ENCODE measurements at places on chromosomes 11 and 22.

DNA sequence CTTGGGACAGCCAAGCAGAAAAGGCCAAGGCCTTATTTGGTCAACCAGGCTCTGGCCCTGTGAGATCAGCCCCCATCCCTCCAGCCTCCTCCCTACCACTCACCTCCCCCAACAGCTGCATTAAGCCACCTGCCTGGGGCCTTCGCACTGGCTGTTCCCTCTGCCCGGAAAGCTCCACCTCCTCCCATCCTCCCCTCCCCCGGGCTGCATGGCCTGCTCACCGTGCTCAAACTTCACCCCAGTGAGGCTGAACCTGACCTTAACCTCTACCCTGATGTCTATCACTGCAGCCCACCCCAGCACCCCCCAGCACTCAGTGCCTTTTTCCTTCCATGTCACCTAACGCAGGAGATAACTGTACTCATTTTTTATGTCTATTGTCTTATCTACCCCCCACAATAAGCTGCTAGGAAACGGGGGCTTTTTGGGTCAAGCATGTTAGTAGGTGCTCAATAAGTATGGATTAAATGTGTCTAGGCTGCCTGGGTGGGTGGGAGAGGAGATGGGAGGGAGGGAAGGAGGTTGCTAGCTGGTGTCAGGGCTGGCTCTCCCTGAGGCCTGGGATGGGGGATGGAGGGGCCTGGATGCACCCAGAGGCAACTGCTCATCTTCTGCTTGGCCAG, 912 bp downstream of the PTPRCAP start:
- DNase-seq, result no peak

DNA sequence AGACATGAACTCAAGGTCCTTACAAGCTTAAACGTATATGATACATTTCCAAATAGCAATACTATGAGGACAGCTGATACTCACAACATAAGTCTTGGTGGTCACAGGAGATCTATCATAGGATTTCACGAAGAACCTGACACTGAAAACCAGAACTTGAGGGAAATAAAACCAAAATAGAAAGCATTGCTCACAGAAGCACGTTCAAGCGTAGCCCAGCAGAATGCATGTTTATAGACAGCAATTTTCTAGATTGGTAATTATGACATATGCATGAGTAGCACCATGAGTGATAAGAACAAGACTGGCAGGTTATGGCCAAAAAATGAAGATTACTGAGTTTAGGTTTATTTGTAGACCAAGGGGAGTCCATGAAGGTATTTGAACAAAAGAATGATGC, 243.5 kb downstream of the ETS1 start:
- DNase-seq, result no peak

DNA sequence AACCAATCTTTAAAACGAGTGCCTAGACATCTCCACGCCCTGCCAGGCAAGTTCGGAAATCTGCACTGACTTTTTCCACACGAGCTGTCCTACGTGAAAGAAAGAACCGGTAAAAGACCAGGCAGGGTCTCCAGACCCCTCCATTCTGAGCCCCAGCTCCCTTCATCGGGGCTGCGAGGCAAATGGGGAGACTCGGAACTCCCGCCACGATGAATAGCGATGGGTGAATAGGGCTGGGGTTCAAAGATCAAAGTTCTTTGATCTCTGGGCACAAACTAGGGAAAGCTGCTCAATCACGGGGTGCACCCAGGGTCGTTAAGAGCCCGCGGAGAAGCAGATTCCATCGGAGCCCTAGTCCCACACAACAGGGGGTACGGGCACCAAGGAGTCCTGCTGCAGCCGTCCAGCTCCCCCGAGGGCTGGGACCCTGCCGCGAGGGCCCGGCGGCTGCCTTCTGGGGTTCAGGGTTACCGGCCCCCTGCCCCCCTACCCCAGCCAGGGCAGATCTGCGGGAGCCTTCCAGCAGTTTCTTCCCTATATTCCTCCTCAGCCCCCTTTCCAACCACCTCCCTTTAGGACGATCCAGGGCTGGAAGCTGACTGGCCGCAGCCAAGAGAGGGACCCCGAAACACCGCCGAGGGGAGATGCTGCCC, 1.1 kb downstream of the LRP4 start:
- DNase-seq, result no peak

DNA sequence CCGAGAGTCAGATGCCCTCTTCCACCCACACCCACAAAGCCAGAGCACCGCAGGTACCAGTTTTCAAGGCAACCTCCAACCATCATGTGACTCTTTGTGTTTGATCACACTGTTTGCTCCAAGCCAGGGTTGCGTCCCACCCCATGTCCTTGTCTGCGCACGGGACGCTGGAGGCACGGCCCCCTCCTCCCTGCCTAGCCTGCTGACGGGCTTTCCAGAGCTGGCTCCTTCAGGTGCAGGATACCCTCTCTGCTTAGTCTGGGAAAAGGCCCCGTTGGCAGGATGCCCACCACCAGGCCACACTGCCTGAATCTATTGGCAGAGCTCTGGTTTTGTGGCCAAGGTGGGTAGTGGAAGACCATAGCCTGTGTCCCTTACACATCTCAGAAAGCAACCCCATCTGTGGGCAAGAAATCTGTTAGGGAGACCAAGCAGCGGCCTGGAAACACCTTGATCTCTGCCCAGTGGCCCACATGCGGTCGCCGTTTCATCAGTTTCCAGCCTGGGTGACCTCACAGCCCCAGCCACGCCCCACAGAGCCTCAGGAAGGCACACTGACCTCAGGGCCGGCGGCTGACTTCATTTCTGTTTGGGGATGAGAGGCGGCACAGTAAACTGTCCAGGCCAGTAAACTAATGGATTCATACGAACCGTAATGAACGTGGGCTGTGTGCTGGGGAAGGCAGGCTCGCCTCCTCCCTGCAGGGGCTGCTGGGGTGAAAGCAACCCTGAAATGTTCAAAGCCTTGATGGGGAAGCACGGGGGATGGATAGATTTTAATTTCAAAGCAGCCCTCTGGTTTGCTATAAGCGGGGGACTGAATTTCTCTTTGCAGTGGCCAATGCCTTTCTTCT, 25.8 kb downstream of the CDPF1 start:
- no peak for DNase-seq

DNA sequence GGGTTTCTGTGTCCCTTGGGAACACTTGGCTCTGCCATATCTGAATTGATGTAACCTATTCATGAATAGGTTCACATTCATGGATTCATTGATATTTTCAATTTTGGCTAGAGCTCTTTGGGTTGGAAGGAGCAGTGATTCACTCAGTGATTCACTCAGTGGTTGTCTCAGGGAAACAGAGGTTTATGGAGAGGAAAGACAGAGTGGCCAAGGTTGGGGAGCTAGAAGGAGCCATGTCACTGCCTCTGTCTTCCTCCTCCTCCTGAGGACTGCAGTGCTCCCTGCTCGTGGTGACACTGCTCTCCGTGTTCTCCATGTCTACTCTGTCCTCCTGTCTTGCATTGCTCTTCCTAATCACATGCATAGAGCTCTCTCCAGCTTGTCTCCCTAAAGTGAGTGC, 17.4 kb downstream of the CEP164 start:
- DNase-seq, result no peak

DNA sequence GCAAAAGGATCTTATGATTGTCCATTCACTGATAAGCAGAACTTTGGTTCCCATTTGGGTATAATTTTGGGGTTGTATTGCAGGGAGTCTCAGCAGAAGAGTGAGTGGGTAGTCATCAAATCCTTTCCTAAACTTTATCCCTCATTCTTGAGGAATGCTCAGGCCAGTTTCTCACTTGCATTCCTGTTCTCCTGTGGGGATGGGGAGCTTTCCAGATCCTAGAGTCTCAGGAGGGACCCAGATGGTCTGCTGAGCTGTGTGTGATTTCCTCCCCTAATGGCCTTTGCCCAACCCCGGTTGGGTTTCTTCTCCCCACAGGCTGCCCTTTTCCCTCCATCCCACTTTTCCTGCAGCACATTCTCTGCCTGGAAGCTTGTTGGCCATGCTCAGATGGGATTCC, 79.9 kb downstream of the MIAT start:
- DNase-seq, result no peak

GRCh38 chr22:35749808-35750207, 32.1 kb downstream of the APOL5 start:
- no peak for DNase-seq

- no peak for DNase-seq
Measured at GRCh38 chr11:35487532-35488078, 37.8 kb downstream of the PAMR1 start.

- DNase-seq, result no peak
Measured at GRCh38 chr11:61489833-61490721, 18.5 kb upstream of the LRRC10B start.

GRCh38 chr22:37619991-37620390, 11.4 kb downstream of the GGA1 start:
- DNase-seq, result no peak

- no peak for DNase-seq
Measured at GRCh38 chr11:130055617-130056016, 14.1 kb upstream of the APLP2 start.

GRCh38 chr11:64226507-64227051, 505 bp downstream of the NUDT22 start:
- no peak for DNase-seq

- no peak for DNase-seq
Measured at GRCh38 chr11:33211580-33211979, 45.6 kb upstream of the HIPK3 start.

DNA sequence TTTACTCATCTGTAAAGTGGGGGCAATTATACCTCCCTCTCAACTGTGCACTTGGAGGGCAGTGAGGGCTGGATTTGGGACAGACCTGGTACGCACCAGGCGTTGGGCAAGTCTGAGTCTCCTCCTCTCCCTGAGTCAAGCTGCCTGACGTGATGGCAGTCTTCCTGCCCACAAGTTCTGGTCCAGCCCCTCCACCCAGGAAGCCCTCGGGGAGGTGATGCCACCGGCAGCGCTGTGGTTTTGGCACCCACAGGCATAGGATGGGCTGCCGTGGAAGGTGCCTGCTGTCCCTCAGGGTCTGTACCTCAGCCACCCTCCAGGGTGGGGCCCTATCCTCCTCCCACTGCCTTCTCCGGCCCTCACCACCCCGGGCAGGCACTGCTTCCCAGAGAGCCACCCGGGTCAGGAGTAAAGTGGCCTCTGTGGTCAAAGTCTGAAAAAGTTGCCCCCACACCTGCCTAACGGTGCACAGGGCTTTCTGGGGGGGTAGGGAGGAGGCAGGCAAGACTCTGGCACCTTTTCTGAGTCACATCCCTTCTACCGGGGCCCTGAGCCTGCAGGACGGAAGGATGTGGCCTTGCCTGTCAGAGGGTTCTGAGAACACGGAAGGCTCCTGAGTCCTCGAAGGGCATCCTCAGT, 6.5 kb upstream of the APOBEC3H start:
- DNase-seq, result peak; percentile 68

GRCh38 chr11:36508743-36509142, 1.3 kb downstream of the TRAF6 start:
- no peak for DNase-seq

- DNase-seq, result no peak
Measured at GRCh38 chr22:28034760-28035401, 115.8 kb upstream of the PITPNB start.

DNA sequence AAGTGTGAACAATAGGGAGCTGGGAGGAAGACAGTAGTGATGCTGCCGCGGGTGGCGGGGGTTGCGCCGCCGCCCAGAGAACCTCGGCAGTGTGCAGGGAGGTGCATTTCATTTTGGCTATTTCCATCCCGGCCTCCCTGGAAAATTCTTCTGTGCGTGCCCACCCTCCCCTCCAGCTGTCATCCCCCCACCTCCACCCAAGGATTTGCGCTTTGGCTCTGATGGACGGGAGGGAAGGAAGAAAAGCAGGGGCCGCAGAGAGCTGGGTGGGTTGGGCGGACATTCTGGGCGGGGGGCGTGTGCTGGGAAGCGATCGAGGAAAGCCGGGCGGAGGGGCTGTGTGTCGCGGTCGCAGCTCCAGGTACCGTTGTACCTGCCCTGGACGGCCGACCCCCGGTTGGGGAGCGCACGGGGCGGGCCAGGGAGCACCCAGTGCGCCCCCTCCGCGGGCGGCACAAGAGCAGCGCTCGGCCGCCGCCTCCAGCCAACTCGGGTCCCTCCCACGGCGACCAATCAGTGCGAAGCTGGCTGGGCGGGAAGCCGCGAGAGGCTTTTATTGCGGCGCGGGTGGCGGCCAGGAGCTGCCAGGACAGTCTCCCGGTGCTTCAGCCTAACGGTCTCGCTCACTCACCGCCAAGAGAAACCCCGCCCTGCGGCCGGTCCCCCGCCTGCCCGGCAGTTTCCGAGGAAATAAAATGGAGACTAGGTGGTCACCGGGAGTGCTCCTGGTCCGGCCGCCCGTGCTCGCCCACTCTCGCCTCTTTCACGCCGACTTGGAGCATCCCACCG, 1.6 kb downstream of the NCAM1 start:
- DNase-seq, result no peak

- no peak for DNase-seq
Measured at GRCh38 chr22:42114721-42115120, 15.9 kb downstream of the CYP2D6 start.

GRCh38 chr11:7516475-7516874, 2.7 kb downstream of the PPFIBP2 start:
- no peak for DNase-seq

DNA sequence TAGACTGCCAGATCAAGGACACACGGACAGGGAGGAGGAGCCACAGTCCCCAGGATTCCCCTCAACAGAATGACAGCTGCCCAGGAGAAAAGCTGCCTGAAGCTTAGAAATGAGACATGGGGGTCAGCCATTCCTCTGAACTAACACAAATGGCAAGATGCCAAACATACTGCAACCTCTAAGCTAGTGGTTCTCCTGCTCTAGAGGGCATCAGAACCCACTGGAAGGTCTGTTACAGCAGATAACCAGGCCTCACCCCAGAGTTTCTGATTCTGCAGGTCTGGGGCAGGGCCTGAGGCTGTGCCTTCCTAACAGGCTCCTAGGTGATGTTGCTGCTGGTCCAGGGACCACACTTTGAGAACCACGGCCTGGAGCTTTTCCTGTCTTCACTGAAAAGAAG, 28.6 kb upstream of the BID start:
- DNase-seq, result no peak

- no peak for DNase-seq
Measured at GRCh38 chr11:67303132-67303834, at the start of gene SSH3. Gene SSH3, plus strand, starts transcription at chr11:67303530. Its CDS starts 96 bp downstream, at chr11:67303626.

GRCh38 chr11:57544566-57544965, 7.2 kb downstream of the SMTNL1 start:
- no peak for DNase-seq

- no peak for DNase-seq
Measured at GRCh38 chr11:17473071-17473744, 3.4 kb downstream of the ABCC8 start.

GRCh38 chr11:17077520-17078401, at the start of gene RPS13:
Gene RPS13, minus strand, starts transcription at chr11:17077667. Its CDS starts 26 bp downstream, at chr11:17077641.
- peak; percentile 86 for DNase-seq

GRCh38 chr11:131392528-131393255, 22.3 kb downstream of the NTM start:
- DNase-seq, result no peak

- no peak for DNase-seq
Measured at GRCh38 chr22:20052309-20053259, 27.5 kb upstream of the DGCR8 start.

DNA sequence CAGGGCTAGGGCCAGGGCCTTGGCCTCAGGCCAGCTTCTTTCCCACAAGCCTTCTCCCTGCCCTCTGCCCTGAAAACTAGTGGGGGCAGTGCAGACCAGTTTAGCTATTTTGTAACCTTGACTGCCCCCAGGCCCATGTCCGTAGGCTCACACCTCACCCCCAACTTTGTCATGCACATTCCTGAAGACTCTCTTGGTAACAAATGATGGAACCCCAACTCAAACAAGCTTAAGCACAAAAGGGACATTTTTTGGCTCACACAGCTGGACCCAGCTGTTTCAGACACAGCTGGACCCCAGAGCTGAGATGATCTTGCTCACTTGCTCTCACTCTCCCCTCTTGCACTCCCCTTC, 46.6 kb downstream of the KCNQ1OT1 start:
- DNase-seq, result no peak

Data from stimulated activated CD8-positive, alpha-beta memory T cell treated with anti-CD3 and anti-CD28 coated beads, Interleukin-7, amount 100 ng/mL, for 1 hour (primary cell).